Stimulated activated CD4-positive, alpha-beta T cell treated with anti-CD3 and anti-CD28 coated beads, Interleukin-12 subunit alpha, Interleukin-12 subunit beta, amount 100 ng/mL, for 24 hours (primary cell): ENCODE measurements at places on chromosomes 12 and 14.

DNA sequence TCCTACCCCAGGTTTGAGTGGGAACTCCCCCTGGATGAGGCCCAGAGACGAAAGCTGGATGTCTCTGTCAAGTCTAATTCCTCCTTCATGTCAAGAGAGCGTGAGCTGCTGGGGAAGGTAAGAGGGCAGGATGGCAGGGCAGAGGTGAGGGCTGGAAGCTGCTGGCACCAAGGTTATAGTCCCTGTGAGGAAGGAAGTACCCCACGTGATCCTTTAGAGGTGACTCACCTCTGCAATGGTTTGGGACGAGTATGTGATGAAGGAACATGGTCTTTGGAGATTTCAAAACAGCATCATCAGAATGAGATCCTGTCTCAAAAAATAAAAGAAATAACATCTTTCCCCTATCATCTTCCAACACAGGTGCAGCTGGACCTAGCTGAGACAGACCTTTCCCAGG lies 9.2 kb upstream of the MYL6B start:
- DNase-seq, result no peak

GRCh38 chr14:80787876-80788275 lies 153.7 kb downstream of the CEP128 start:
- DNase-seq, result no peak

- DNase-seq, result no peak
These were observed 430.0 kb downstream of the CCDC91 start for GRCh38 chr12:28620281-28620680.

- no peak for DNase-seq
These were observed 84.7 kb downstream of the GALNT4 start for GRCh38 chr12:89439941-89440340.

- DNase-seq, result no peak
These were observed 229.1 kb upstream of the PDZRN4 start for GRCh38 chr12:40959041-40959440.

DNA sequence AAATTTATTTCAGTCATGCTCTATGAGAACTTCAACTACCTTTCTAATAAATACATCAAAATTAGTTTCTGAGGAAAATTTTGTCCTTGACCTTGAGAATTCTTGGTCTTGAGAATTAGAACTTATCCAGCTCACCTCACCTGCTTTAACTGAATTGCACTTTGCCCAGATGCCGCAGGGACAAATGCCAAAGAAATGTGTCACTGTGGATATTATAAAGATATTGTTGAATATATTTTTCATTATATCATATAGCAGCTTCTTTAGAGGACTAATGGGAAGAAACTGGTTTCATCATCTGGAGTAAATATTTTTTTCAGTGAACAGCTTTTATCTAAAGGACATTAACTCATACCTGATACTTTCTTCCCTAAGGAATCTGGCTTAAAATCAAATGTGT lies 54.1 kb downstream of the LRP6 start:
- DNase-seq, result no peak
